ENCODE measurements at places on chromosomes 2 and 18. TPM values are rescaled to one million over a fixed set of nuclear protein-coding genes. Genes with fewer than 3 reads are reported as not detected.

The TBR1 gene
- 0.09 TPM for total RNA-seq

The SLC39A6 gene
- 13.2 TPM for total RNA-seq

The HYCC2 gene
- 21.2 TPM for total RNA-seq

- no peak for DNase-seq
These were observed 299.2 kb downstream of the INSIG2 start for GRCh38 chr2:118387509-118387908.

- no peak for DNase-seq
These were observed 10.7 kb upstream of the THNSL2 start for GRCh38 chr2:88159481-88159880.

GRCh38 chr2:234074751-234075517 is 24.4 kb downstream of the SPP2 start:
- DNase-seq: no peak

- peak; percentile 99 for DNase-seq
These were observed 122.7 kb downstream of the COL6A3 start for GRCh38 chr2:237291138-237291792.

DNA sequence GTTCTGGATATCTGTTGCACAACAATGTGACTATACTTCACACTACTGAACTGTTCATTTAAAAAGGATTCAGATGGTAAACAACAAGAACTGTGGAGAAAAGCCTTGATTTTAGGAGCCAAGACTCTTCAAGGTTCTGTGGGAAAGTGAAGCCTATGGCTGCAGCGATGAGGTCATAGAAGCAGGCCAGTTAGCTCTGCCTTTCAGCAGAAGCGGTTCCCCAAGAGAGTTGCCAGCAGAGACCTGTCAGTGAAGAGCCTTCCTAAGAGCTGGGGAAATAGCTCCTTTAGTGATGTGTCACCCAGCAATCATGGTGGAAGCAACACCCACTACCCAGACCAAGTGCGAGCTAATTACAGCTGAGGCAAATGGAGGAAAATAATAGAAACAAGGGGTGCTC is 346.5 kb upstream of the ETAA1 start:
- DNase-seq: no peak

DNA sequence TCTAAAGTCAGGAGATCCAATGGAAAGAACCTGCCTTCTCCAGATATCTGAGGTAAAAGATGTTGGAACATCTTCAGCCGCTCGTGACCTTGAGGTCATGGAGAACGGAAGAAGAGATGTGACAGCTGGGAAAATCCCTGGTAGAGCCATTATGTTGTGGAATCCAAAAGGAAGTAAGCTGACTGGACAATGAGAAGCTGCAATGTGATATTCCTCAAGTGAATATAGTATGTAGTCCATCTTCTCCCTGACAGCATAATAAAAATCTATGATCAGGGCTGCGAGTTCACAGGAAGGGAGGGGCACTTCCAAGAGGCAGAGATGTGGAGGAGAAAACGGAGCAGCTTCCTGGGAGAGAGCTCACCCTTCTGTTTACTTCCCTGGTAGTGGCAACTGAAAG is 201.0 kb upstream of the SP5 start:
- no peak for DNase-seq

GRCh38 chr2:31580321-31581117 is at the start of gene SRD5A2:
TSS of gene SRD5A2 (minus strand) at chr2:31580938. CDS start at chr2:31580900, 38 bp downstream.
- DNase-seq: no peak

GRCh38 chr2:59004621-59005020 is 763.5 kb upstream of the FANCL start:
- DNase-seq: no peak

DNA sequence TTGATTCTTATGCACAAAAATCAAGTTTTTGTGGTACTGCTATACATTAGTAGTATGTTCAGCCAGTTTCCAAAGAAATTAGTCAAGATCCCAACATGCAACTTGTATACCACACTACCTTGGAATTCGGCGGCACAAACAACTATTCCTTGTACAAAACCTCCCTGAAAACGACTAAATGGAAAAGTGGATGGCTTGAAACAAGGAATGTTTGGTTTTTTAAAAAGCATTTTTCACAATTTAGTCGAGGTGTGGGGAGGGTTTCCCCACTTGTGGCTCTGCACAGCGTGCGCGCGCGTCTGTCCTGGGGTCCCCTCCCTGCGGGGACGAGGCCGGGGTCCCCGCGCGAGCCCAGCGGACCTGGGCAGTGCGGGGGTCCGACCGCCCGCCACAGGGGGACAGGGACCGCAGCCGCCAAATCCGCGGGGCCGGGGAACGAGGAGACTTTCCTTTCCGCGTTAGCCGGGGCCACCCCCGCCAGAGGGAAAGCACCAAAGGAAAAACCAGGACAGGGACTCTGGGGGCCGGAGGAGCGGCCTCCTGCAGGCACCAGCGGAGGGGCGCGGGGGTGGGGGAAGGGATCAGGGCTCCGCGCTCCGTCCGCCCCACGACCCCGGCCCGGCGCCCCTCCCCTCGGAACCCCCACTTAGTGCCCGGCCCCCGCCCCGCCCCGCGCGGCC is 534 bp upstream of the SOCS6 start:
- DNase-seq: peak; percentile 34

GRCh38 chr2:139514951-139515350 is 734.8 kb upstream of the NXPH2 start:
- DNase-seq: no peak
